ENCODE measurements at places on chromosomes 6 and 20. TPM values are rescaled to one million over a fixed set of nuclear protein-coding genes. Genes with fewer than 3 reads are reported as not detected.

DNA sequence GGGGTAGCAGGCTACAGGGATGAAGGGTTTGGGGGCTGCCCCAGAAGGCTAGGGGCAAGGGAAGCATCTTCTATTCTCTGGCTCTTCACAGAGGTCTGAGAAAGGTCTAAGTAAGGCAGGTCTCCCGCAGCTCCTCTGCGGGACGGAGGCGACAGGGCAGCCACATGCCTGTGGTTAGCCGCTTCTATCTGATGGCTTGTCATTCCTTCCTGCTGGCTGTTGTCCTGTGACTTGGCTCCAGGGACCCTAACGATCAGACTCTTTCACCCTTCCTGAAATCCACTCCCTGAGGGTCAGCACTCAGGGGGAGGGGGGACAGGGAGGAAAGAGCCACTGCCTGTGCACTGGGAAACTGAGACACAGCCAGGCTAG is 673 bp downstream of the CST7 start:
- DNase-seq: no peak

DNA sequence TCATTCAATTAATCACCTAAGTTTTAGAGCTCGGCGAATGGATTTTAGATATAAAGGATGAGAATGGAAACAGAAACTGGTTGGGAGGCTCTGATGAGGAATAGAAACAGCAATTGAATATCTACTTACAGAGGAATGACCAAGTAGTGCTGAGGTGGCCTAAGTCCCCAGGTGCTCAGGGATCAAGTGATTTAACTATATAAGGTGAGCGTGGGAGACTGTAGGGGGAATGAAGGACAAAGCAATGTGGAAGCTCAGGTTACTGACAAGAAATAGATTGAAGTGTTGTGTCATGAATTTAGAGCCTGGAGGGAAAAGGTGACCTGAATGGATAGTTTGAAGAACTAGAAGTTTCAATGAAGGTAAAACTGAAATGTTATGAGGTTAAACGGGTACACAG is 495.4 kb upstream of the SOX4 start:
- DNase-seq: no peak

DNA sequence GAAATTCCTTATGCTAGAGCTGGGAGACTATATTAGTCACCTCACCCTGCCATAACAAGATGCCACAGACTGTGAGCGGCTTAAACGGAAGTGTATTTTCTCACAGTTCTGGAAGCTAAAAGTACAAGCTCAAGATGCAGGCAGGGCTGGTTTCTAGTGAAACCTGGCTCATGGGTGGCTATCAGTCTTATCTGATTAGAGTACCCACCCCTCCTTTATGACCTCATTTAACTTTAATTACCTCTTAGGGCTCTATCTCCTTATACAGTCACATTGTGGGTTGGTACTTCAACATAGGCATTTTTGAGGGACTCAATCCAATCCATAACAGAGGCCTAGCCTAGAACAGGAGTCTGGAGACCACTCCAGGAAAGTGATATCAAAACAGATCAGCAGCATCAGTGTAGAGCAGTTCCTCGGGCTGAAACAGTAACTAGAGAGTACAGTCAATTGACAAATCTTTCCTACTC is 2.3 kb upstream of the SNRNP48 start:
- DNase-seq: no peak

DNA sequence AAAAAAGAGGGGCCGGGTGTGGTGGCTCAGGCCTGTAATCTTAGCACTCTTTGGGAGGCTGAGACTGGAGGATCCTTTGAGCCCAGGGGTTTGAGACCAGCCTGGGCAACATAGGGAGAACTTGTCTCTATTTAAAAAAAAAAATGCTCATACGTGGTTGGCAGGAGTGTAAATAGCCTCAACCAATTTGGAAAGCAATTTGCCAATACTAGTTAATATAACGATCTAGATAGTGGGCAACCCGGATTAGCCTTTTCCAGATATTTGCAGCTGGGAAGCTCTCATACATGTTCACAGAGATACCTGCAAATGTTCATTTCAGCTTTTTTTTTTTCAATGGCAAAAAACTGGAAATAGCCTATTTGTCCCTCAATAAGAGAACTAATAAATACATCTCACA is 39.0 kb upstream of the SLC23A2 start:
- no peak for DNase-seq

- no peak for DNase-seq
Observed at GRCh38 chr20:63119121-63119962, 96.6 kb downstream of the YTHDF1 start.

DNA sequence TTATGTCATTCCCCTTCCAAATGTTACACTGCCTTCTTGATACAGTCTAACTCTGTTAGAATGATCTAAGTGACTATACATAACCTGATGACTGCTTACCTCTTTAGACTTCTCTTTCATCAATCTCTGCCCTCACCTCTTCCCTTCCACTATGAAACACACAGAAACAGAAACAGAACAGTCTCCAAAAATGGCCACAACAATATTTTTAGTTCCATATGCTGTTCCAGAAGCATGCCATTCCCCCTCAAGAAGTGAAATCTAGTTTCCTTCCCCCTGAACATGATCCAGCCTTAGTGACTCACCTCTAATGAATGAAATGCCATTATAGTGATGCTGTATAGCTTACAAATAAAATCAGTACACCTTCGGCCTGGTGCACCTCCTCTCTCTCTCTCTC is 229.3 kb upstream of the TENT5A start:
- no peak for DNase-seq

GRCh38 chr6:148238713-148239112 is 103.9 kb upstream of the SASH1 start:
- no peak for DNase-seq

- no peak for DNase-seq
Observed at GRCh38 chr20:37445041-37445440, 76.0 kb upstream of the NNAT start.

GRCh38 chr20:55116598-55116997 is 641.2 kb downstream of the DOK5 start:
- DNase-seq: no peak

- DNase-seq: no peak
Observed at GRCh38 chr6:45920819-45921511, 94.7 kb downstream of the CLIC5 start.

DNA sequence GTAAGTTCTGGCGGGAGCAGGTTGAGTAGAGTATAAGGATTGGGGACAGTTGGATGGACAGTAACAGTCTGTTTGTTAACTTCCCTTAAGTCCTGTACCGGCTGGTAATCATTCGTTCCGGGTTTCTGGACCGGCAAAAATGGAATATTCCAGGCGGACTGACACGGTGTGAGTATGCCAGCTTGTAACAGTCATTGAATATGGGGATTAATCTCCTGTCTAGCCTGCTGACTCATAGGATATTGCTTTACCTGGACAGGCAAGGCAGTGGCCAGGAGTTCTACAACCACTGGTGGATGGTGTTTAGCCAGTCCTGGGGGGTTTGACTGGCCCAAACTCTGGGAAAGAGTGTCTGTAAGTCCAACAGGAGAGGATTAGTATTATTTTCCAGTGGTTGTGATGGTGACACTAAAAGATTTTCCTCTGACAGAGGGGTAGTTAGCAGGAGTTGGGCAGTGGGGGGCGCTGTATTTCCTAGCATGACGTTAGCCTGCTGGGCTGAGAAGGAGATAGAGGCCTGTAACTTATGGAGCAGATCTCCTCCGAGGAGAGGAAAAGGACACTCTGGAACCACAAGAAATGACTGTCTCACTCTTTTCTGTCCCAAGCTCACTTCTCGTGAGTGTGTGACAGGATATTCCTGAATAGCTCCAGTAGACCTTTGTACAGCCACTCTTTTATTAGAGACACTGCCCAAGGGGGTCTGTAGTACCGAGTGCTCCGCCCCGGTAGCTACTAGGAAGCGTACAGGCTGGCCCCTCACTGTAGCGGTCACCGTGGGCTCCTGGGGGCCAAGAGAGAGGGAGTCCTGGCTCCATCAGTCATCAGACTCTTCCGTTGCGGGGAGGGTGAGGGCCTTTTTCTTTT is 152.2 kb downstream of the TRIM27 start:
- DNase-seq: no peak

- no peak for DNase-seq
Observed at GRCh38 chr6:64831680-64832079, 875.3 kb downstream of the EYS start.

GRCh38 chr6:44327760-44328159 is 14.6 kb upstream of the AARS2 start:
- DNase-seq: no peak

DNA sequence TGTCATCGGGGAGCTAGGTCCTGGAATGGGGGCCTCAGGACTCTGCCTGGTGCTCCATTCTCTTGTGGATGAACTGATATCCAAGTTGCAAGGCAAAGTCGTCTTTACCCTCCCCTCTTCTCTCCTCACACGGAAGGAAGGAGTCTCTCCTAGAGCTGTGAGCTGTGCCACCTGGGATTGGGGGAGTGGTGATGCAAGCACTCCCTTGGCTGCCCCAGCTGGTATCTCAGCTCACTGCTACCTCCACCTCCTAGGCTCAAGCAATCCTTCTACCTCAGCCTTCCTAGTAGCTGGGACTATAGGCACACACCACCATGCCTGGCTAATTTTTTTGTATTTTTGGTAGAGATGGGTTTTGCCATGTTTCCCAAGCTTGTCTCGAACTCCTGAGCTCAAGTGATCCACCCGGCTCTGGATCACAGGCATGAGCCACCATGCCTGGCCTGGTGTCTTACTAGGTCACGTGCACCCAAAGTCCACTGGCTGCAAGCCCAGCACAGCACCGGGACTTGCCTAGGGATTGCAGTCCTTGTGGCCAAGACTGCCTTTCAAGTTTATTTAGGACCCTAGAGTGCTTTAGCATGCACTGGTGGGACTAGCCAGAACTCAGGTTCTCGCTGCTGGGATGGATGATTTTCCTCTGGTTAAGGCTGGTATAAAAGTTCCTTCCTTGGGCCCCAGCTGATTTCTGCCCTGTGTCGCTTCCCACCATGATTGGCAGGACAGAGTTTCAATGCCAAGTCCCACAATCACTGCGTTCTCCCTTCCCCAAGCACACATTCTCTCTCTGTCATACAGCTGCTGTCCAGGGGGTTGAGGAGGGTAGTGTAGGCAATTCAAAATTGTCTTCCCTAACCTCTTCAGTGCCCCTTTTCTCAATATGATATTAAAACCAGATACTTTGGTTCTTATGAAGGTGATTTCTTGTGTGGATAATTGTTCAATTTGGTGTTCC is 33.5 kb downstream of the SMAP1 start:
- DNase-seq: no peak

The SIRT5 gene
- 25.0 TPM for total RNA-seq

The MDFI gene
- not detected for total RNA-seq

The TMEM170B gene
- total RNA-seq: 3.2 TPM

The HLA-DOB gene
- 109 TPM for total RNA-seq

The GRIK2 gene
- not detected for total RNA-seq

The ZBTB9 gene
- total RNA-seq: 10.4 TPM
